Activated T-cell treated with anti-CD3 and anti-CD28 coated beads for 24 hours (primary cell): ENCODE measurements at places on chromosomes 7 and 10.

DNA sequence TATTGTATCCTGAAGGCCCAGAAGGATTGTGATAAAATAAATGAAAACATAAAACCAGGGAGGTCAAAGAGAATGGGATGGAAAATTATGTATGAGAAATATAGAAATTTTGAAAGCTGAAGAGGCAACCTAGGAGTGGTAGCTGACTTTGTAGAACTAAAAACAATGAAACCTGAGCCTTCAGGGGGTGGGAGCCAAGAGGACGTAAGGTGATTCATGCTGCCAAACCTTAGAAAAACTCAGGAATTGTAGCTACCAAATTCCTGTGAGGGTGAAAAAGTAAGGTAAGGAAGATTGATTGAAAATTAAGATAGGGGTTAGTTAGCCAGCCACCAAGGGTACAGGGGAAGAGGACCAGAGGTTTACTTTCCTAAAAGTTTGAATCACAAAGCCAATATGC lies 213.2 kb downstream of the KCND2 start:
- no peak for DNase-seq

DNA sequence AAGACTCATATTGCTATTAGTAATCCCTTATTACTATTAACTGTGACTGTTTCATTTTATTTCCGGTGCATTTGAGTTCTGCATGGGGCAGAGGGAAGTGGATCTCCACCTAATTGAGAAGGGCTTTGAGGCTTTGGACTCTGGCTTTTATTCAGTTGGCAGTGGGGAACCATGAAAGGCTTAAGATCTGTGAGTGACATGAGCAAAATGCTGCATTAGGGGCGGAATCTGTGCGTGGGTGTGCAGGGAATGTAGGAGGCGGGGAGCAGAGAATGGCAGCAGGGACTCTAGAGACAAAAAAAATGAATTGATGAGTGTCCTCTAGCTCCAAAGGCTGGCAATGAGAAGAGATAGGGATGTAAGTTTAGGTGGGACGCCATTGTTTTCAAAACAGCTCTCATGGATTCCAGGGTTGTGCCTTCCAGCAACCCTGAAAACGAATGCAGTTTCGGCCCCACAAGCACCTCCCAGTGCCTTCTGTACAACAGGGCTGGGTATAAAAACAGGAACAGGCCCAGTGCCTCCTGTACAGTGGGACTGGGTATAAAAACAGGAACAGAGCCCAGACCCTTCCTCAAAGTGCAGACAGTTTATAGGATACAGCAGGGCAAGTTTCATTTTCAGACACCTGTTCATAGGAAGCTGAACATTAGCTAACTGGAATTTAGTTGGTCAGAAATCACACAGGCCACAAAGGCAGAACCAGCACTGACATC lies 663.3 kb upstream of the FOXK1 start:
- no peak for DNase-seq

DNA sequence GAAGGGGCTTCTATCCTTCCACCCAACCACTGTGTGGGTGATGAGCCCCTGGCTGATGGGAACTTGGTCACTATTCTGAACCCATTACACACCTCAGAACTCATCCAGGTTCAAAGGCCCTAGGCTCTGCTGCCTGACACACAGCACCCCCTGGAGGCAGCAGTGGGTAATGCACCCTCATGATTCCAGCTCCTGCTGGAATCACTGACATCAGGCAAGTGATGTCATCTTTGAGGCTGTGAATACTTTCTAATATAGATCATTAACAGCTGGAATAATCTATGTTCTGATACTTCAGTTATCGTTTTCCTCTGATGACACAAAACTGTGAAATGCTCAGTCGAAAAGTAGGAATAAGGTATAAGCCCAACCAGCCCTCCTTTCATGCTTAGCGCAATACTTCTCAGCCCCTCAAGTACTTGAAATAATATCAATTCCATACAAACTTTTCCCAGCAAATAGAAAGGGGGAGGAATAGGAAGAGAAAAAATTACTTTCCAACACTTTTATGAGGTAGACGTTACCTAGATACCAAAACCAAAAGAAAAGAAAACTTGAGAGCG lies 7.5 kb upstream of the RBP3 start:
- DNase-seq = peak; percentile 55

- DNase-seq = no peak
Observed at GRCh38 chr7:31720366-31720765, 33.4 kb downstream of the PPP1R17 start.

GRCh38 chr7:92108821-92109220 lies 25.5 kb downstream of the CYP51A1 start:
- no peak for DNase-seq

GRCh38 chr7:82631998-82632397 lies 188.4 kb upstream of the CACNA2D1 start:
- no peak for DNase-seq

DNA sequence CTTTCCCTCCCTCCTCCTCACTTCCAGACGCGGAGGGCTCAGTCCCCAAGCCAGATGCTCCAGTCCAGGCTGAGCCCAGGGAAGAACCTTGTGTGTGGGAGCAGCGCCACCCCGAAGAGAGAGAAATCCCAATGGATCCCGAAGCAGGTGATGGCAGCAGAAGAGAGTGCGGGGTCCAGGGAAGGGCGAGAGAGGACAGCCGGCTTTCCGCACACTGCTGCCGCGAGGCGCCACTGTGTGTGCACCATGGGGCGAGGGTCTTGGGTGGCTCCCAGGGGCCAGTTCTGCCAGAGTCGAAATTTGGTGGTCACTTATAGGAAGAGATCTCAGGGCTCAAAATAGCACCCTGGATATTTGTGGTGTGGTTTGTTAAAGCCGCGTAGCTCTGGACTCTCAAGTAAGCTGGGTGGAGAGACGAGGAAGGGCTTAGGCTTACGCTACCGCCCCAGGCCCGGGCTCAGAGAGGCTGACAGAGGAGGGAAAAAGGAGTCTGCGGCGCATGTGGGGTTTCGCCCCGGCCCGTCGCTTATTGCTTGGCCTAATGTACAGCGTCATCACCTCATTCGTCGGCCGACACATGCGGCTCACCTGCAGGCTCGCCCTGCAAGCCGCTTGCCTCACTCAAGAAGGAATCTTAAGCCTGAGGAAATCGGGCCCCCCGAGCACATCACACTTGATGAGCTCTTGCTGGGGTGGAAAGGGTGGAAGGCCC lies 12.1 kb downstream of the ZNF282 start:
- no peak for DNase-seq

- DNase-seq = no peak
Observed at GRCh38 chr7:67542916-67543315, 546.3 kb downstream of the TYW1 start.

GRCh38 chr10:113825791-113826190 lies 28.1 kb downstream of the DCLRE1A start:
- no peak for DNase-seq

DNA sequence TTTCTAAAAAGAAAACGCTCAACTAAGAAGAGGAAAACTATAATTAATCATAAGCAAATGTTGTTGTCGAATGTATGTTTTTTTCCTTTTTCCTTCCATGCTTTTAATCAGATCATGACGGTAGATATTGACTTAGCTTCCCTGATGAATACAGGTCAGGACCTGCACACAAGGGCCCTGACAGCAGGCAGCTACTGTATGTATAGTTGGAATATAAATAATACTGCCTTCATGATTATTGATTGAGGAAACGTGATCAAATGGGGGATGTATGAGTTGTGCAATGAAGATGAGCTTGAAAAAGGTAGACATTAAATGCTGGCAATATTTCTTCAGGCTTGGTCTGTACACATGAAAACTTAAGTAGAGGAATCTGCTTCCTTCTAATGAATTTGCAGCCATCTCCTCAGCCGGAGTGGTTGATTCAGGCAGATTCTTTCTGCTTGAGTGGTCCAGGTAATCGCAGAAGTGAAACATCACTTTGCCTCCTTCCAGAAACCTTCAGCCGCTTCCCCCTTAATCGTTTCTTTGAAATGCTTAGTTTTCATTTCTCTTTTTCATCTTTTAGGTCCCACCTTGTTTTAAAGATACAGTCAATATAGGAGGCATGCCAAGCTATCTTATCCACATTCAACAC lies 656.5 kb downstream of the SDK1 start:
- DNase-seq = no peak

GRCh38 chr10:59937720-59938119 lies 31.4 kb upstream of the CCDC6 start:
- DNase-seq = no peak

- no peak for DNase-seq
Observed at GRCh38 chr7:116574025-116574822, 49.4 kb downstream of the CAV1 start.

DNA sequence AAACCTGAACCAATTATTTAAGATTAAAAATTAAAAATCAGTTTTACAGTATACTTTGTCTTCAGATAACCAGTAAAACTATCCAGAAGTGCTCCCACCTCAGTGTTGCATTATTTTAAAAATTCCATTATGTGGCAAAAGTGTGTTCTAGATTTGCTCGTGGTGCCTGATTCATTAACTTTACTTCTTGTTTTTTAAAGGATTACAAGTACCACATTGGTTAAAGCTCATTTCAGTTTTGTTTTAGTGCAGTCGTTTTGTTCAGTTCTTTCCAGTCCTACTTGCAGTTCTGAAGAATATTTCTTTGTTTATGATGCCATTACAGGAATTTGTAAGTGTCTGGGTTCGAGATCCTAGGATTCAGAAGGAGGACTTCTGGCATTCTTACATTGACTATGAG lies 69.0 kb downstream of the SNX10 start:
- DNase-seq = no peak

GRCh38 chr7:6316226-6316625 lies 43.8 kb upstream of the CYTH3 start:
- DNase-seq = no peak

DNA sequence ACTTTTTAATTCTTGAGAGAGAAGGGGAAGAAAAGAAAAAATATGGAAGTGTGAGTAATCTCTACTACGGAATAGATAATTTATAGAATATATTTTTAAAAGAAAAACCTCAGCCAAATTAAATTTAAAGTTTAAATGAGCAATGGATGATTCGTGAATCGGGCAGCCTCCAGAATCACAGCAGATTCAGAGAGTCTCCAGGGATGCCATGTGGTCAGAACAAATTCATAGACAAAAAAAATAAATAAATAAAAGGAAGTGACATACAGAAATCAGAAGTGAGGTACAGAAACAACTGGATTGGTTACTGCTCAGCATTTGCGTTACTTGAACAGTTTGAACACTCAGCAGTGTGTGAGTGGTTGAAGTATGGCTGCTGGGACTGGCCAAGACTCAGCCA lies 53.0 kb downstream of the PHYHIPL start:
- DNase-seq = no peak

- DNase-seq = no peak
Observed at GRCh38 chr7:111568419-111568818, 6.1 kb upstream of the IMMP2L start.

DNA sequence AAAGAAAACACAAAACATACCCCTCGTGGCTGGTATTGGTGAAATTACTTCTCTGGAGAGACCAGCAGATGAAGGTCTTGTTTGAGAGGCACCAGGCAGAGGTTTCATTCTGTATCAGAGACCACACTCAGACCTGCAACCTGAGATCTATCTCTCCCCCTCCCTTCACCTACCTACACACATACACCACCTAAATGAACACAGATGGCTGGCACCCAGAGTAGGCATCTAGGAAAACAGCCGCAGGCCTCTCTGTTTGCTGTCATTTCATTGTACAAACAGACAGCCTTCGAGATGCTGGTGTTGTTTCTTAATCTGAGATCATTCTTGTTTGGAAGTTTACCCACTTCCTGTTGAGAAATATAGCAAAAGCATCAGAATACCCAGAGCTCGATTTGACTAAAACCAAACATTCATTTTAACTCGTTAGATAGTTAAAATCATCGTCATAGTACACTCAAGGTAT lies 173.9 kb upstream of the SLC25A13 start:
- DNase-seq = no peak

DNA sequence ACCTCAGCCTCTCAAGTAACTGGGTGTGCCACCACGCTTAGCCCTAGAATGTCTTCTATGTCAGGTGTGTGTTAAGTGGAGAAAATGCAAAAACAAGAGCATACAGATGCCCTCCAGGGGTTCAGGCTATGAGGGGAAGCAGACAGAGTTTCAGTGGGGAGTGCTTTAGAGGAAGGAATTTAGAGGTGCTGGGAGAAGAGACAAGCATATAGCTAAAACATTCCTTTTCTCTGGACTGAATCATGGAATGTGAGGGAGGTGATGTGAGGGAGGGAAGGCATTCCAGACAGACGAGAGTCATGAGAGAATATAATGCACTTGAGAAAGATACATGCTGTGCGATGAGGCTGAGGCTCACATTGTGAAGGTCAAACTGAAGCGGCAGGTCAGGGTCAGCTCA lies 6.6 kb upstream of the ZNF786 start:
- no peak for DNase-seq

- DNase-seq = no peak
Observed at GRCh38 chr7:122302761-122303530, 1.6 kb downstream of the FEZF1 start.

- DNase-seq = no peak
Observed at GRCh38 chr10:50540826-50541122, 83.0 kb downstream of the SGMS1 start.
